Activated CD4-positive, CD25-positive, alpha-beta regulatory T cell treated with anti-CD3 and anti-CD28 coated beads, Interleukin-2, amount 50 U/mL, for 16 hours (primary cell): ENCODE measurements at places on chromosomes 4 and X.

GRCh38 chrX:10030570-10030969 is 63.4 kb downstream of the CLDN34 start:
- DNase-seq: no peak

GRCh38 chrX:106950381-106950780 is 30.2 kb downstream of the CLDN2 start:
- no peak for DNase-seq

DNA sequence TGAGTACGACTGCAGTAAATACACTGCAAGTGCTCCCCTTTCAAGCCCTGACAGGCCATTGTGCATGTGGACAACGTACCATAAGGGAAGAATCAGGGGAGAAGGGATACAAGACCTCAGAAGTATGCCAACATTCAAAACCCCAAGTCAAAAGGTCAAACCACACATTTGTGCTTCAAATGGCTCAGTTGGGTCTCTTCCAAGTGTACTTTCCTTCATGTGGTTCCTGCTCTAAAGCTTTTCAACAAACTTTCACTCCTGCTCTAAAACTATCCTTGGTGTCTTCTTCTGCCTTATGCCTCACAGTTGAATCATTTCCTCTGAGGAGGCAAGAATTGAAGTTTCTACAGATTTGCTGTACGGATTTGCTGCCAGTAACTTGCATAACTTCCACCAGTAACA is 305.7 kb upstream of the SLIT2 start:
- DNase-seq: no peak

DNA sequence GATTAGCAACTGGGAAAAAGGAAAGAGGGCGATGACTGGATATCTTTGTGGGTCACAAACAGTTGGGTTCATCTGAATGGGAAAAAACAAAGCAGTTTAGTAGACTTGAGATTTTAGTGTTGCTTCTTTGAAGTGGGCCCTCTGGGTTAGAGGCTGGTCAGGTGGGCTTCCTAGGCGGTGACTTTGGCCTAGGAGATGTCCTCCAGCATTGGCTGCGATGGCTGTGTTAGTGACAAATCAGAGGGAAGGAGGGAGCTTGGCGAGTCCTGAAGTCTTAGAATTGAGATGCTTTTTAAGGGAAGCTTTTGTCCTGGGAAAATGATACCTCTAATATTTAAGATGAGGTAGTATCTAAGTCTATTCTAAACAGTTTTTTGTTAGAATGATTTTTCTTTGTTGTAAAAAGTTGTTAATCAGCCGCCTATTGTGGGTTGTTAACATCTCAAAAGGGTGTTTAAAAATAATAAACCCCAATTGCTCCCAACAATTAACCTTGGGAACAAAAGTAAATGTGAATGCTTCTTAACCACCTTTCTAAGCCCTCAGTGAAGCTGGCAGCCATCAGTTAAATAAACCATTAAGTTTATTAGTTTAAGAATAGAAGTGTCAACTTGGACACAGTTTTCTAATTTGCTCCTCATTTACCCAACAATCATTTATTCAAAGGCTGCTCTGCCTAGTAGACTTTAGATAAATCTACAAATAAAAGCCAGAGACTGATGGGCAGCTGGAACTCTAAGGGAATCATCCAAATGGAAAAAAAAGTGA is 31.7 kb downstream of the DLG3 start:
- DNase-seq: no peak

DNA sequence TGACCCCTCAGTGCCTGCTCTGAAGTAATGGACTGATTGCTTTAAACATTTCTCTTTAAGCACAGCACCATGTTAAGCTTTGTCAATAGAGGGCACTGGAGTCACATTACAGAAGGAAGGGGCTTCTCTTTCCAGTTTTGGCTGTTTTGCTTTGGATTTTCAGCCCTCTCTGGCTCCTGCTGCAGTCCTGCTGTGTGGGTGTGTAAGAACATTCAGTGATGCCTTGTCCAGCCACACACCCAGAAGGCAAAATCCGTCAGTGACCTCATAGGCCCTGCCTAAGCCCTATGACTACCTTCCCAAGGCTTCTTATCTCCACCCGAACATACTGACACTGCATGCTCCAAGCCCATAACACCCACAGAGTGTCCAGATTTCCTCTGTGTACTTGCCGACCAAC is 215.3 kb upstream of the CTSO start:
- DNase-seq: no peak

DNA sequence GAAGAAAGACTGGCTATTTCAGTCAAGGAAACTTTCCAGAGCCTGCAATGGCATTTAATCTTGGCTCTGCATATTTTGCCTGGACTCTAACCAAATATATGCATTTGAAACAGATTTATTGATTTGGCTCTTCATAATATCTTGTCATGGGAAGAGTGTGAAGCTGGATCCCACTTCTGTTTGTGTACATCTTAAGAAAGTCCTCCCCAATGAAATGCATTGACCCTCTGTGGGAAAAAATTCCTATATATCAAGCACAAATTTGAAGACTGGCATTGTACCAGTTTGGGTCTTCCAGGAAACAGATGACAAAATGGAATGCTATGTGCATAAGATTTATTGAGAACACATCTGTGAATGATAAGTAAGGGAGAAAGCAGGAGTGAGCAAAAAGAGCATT is 897.3 kb upstream of the TENM3 start:
- DNase-seq: no peak

GRCh38 chr4:156476359-156476758 is 495.2 kb downstream of the PDGFC start:
- no peak for DNase-seq

DNA sequence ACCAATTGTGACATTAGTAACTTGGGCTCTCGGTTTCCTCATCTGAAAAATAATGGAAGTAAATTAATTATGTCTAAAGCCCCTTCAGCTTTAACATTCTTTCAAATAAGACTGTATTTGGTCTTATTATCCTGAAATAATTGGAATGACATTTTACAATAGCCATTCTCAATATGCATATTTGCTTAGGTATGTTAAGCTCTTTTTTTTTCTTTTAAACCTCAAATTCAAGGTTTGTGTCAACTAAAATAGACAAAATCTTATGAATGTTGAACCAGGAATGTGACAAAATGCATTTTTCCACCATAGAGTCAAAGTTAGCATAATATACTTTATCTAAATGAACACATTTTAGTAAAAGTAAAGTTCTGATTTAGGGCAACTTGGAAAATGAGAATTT is 34.4 kb upstream of the TET2 start:
- no peak for DNase-seq

DNA sequence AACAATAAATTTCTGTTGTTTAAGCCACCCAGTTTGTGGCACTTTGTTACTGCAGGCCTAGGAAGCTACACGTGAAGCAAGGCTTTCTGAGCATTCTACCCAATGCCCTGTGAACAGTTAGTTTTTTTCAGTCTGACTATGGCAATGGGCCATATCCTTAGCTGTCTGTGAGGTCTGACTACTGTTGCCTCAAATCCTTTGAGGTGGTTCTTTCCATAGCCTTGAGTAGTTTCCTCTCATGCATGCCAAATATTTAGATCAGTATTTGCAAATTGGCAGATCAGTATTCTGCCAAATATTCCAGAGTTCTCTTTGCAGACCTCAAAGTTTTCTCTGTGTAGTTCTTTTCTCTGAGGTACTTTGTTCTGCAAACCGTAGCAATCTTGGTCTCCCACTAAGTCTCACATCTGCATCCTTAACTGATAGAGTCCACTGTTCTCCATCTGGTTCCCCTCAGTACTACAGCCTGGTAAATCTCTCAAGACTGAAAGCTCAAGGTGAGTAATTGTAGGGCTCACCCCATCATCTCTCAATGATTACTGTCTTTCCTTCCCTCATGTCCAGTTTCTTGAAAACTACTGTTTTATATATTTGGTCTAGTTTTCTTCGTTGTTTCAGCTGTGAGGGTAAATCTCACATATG is 984.9 kb upstream of the INTU start:
- DNase-seq: no peak

- DNase-seq: no peak
These were observed 24.0 kb upstream of the MTHFD2L start for GRCh38 chr4:74133786-74134499.

DNA sequence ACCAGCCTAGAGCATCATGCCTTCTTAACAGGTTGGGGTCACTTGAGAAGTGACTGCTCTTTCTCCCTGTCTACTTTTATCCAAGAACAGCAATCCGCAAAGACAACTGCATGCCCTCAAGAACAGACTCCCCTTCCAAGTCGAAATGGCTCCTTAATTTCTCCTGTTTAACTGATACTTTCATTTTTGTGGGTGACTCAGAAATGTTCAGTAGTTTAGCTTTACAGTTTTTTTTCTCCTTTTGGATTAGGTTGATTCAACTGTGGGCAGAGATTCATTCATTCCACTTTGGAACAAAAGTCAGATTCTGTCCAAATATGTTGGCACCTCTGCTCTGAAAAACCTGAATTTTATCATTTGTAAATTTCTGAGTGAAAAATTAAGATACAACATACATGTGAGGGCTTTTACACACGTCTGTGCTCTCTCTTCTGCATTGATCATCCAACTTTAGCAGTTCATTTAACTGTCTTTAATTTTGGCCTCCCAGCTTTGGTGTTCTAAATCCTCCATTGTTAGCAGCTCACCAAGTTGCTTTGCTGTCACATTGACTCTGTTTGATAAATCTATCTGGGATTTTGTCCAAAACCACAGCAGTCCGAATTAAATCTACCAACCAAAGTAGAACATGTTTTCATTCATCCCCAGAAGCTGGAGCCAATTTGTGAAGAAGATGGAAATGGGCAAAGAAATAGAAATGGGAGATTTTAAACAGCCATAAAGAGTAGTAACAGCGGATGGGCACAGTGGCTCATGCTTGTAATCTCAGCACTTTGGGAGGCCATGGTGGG is 50.0 kb downstream of the HOPX start:
- no peak for DNase-seq

- no peak for DNase-seq
These were observed 13.8 kb downstream of the L1CAM start for GRCh38 chrX:153871946-153872878.

- no peak for DNase-seq
These were observed 27.5 kb upstream of the PLCXD1 start for GRCh38 chrX:253451-254297.

- DNase-seq: no peak
These were observed 18.0 kb downstream of the SHISA3 start for GRCh38 chr4:42415281-42415680.

DNA sequence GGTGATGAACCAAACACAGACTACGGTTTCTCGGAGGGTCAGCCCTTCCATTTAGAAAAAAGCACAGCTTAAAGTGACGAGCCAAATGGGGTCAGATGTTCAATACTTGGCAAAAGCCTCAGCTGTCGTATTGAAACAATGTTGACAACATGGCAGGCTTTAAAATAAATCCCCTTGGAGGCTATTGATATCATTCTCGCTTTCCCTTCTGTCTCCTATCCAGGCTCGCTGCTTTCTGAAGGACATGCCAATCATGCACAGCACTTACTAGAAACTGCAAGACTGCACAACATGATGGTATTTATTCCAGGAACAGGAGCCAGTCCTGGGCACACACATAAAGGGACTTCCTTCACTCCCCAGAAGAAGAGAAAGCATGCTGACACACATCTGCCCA is 137.9 kb downstream of the SLC7A11 start:
- no peak for DNase-seq

GRCh38 chrX:47658301-47658683 is 688 bp downstream of the UXT start:
- no peak for DNase-seq

GRCh38 chr4:57691370-57691769 is 581.2 kb upstream of the IGFBP7 start:
- DNase-seq: no peak
